Activated T-cell treated with anti-CD3 and anti-CD28 coated beads, Interleukin-2, amount 50 U/mL, for 48 hours (primary cell): ENCODE measurements at places on chromosomes 13 and 19.

- peak; percentile 64 for DNase-seq
Measured at GRCh38 chr19:58059003-58059670, at the start of gene ZNF135. ZNF135 (plus strand) TSS chr19:58059282; CDS start chr19:58060003, 721 bp downstream.

GRCh38 chr13:20927596-20928257 is 25.2 kb upstream of the XPO4 start:
- DNase-seq: no peak

DNA sequence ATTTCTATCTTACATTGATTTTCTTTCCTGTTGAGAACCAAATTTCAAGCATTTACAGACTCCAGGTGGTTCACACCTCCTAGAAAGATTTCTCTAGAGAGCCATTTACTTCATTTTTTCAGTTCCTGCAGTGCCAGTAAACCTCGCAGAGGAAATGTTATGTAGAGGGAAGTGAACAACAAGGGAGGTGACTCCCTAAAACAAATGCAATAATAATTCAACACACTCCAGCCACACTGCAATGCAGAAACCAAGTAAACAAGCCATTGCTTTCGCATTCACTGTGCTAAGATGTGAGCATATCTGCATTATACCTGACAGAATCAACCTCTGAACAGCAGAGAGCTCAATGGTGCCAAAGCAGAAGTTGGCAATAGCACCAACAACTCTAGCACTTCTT is 215.1 kb downstream of the RBM26 start:
- no peak for DNase-seq

GRCh38 chr19:10353793-10354391 is 14.5 kb upstream of the ICAM3 start:
- DNase-seq: peak; percentile 80

DNA sequence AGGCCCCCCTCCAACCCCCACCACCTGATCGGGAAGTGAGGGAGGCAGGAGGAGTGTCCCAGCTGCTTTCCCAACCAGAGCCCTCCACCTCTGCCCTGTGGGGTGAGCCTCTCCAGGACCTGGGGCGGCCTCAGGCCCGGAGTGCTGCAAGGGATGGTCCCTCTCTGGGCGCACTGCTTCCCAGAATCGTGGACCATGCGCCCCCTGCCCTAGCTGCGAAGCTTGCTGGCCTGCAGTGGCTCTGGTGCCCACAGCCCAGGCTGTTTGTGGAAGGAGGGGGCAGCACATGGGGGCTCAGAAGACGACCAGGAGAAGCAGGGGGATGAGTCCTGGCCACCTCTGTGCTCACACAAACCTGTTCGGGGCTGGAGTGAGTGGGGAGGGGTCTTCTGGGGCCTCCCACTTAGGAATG is 33.6 kb downstream of the CEBPG start:
- no peak for DNase-seq

- no peak for DNase-seq
Measured at GRCh38 chr19:14487370-14488125, 8.4 kb downstream of the GIPC1 start.

DNA sequence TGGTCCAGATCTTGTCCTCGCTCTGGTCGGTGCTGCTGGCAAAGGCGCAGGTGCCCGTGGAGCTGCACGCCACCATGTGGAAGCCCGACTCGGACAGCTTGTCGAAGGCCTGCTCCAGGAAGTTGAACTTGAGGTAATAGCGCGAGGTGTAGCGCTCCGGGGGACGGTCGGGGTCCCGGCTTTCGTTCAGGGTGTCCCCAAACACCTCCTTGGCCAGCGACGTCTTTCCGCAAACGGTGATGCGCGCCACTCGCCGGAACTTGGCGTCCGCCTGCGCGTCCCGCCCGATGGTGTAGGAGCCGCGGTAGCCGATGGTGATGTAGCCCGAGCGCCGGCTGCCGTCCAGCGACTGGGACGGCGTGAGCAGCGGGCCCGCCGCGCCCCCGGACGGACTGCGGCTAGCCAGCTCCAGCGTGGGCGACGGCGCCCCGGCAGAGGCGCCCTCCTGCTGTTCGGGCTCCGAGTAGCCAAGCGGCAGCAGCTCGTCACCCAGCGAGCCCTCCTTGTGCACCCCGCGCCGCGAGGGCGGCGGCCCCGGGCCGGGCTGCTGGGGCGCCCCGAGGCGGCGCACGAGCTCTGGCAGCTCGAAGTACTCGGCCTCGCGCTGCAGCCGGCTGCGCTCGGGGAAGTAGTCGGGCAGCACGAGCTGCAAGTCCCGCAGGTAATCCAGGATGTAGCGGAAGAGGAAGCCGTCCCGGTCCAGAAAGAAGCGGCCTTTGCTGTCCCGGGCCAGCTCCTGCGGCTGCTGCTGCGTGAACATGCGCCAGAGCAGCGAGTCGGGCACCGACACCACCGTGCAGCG is 801 bp downstream of the KCTD12 start:
- DNase-seq: peak; percentile 77

DNA sequence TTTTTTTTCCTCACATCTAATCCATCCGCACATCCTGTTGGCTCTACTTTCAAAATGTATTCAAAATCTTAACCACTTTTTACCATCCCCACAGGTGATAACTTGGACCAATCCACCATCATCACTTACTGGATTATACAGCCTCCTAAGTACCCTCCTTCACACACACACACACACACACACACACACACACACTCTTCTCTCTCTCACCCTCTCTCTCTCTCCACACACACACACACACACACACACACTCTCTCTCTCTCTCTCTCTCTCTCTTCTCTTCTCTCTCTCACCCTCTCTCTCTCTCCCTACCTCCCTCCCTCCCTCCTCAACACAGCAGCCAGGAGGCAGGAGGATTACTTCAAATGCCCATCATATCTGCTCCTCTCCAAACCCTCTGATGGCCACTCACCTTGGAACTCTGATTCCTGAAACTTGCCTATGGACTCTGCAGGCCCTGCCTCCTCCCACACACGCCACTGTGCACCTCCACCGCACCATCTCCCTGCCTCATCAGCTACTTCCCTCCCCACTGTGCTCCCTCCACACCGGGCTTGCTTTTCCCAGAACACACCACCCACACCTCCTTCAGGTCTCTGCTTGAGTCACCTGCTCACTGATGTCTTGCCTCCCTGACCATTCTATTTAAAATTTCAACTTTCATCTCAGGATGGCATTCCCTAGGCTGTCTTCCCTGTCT is 39.7 kb downstream of the RCBTB2 start:
- DNase-seq: no peak

DNA sequence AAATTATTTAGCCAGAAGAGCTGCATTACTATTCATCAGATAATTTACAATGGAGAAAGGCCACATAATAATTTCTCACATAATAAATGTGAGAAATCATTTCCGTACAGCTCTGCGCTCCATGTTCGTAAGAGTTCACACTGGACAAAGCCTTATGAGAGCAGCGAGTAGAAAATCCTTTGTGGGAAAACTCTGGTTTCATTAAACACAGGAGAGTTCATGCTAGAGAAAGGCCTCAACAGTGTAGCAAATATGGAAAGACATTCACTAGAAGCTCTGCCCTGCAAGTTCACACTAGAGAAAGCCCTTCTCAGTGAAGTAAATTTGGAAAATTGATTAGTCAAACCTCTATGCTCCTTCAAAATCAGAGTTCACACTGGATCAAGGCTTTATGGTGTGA is 8.4 kb downstream of the ZNF776 start:
- DNase-seq: no peak

GRCh38 chr13:103101901-103102300 is 35.7 kb upstream of the SLC10A2 start:
- DNase-seq: no peak

DNA sequence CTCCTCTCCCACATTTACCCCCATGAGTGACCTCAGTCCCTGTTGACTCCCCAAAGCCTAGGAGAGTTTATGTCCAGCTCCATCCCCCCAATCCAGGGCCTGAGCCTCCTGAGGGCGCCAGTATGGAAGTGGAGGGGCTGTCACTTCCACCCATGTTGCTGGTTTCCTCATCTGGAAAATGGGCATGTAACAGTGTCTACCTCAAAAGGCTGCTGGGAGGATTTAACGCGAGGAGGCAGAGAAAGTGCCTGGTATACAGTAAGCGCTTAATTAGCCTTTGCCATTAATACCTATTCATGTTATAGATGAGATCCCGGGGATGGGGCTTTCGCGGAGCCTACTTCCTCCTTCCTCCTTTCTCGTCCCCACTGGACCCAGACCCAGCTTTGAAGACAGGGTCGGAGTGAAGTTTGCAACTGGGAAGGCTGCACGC is 476 bp downstream of the TYK2 start:
- no peak for DNase-seq

DNA sequence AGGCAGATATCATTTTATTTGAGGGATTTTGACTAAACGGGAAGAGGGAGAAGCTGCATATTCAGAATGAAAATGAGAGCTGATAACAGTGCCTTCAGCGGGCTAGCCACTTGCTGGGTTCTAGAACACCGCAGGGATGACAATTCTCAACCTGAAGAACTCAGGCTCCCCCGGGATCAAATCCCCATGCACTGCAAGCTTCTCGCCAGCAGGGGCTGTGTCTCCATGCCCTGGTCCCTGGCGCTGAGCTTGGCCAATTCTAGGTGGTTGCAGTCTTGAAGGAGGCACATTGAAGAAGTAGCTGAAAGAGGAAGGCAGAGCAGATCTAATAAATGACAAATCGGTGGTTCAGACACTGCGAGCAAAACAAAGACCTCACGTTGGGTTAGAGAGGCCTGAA is 128.7 kb downstream of the UQCRFS1 start:
- no peak for DNase-seq

GRCh38 chr19:16096280-16096855 is 15.3 kb upstream of the RAB8A start:
- no peak for DNase-seq

- DNase-seq: peak; percentile 56
Measured at GRCh38 chr19:2015608-2015950, at the start of gene BTBD2. BTBD2 (minus strand) TSS chr19:2015714; CDS start chr19:2015703, 11 bp downstream.

GRCh38 chr19:1567116-1567847 is 843 bp downstream of the MEX3D start:
- DNase-seq: no peak

GRCh38 chr19:31315652-31316051 is 33.6 kb downstream of the TSHZ3 start:
- no peak for DNase-seq

DNA sequence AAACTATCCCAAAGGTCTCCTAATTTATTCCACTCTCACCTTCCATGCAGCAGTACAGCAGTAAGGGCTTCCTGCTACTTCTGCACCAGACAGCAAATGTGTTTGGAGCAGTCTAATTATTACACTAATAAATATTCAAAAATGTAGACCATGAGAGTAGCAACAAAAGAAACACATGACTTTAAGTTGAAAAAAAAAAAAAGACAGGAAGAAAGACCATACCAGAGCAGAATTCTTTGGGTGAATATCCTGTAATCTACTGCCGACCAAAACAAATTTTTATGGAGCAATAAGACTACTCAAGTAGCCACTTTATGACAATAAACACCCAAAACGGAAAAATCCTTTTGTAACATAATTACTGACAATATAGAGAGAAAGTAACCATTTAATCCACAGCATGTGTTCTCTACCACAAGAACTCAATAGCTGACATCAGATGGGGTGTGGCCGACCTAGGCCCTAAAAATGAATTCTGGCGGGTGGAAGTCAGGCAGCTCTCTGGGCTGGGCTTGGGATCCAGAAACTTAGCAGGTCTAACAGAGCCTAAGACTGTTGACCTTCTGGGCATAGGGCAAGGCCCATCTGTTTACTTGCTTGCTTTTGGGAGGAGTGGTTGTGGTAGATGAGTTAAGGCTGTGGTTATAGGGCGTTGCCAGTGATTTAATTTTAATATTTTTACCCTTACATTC is 4.6 kb downstream of the KLF12 start:
- DNase-seq: no peak

- DNase-seq: no peak
Measured at GRCh38 chr13:109315481-109315880, 470.9 kb downstream of the IRS2 start.

GRCh38 chr19:2449019-2449418 is 7.7 kb downstream of the LMNB2 start:
- no peak for DNase-seq

DNA sequence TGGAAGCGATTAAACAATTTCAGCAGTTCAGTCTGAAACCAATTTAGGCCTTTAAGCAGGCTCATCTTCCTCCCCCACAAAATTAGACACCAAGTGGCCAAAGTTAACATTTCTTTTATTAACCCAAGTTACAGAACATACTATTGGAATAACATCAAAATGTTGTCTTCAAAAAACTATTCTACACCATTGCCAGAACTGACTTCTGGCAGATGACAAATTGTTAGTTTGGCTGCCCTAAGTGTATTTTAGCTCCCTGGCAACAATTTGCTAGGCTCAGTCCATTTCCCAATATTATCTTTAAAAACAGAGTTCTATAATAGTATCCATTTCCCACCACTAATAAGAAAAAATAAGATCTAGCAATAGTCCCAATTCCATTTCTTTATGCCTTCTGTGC is 107.8 kb downstream of the SGCG start:
- no peak for DNase-seq

GRCh38 chr13:109272595-109273325 is 513.6 kb downstream of the IRS2 start:
- no peak for DNase-seq

GRCh38 chr13:101490406-101491015 is 38.0 kb downstream of the ITGBL1 start:
- DNase-seq: no peak

DNA sequence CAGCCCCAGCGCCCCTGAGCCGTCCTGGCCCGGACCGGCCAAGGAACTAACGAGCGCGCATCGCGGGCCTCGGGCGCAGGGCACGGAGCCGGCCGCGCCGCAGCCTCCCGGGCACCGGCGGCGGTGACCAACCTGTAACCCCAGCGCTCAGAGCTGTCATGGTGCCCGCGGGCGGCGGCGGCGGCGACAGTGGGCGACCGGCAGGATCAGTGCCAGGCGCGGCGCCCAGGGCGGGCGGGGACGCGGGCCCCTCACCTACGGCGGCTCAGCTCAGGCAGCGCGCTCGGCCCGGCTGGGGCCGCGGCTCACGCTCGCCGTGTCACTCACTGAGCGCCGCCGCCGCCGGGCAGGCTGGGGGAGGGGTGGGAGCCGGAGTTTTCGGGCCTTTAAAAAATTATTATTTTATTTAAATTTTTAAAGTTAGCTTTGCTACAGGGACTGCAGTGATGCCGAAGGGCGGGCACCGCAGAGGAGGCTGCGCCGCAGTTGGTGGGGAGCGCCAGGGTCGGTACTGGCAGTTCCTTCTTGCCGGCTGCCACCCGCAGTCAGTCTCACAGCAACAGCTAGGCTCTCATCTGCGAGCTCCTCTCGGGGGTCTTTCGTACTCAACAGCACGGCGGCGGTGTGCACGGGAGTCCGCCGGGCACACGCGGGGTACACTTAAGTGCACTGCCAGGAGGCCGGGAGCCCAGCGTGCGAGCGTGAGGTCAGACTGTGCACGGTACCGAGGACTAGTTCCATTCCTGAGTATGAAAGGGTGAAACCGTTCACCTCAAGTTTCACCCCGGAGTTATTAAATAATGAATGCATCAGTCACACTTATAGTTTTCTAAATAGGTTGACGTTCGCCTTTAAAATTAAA is at the start of gene NALCN:
TSS of gene NALCN (minus strand) at position 328 of the 862 bp plus-strand sequence. CDS start 17,382 bp downstream, outside the sequence.
- peak; percentile 16 for DNase-seq

DNA sequence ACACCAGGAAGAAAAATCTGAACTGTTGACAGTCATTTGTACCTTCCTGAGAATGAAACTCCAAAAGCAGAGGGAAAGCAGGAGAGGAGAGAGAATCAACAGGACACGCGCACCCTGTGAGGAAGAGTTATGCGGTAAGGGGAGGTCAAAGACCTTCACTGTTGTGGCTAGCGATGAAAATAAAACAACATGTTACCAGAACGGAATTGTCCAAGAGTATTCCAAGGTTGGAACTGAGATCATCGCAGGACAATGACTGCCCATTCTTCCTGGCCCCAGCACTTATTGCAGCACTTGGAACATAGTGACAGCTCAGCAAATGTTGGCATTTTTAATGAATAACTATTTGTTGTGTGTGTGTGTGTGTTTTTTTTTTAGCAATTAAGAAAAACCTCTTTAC is 176.0 kb upstream of the TSC22D1 start:
- DNase-seq: no peak

- no peak for DNase-seq
Measured at GRCh38 chr13:33846303-33847062, 28.5 kb downstream of the RFC3 start.
